Fibroblast of lung (primary cell): ENCODE measurements at places on chromosomes 6 and 20. TPM values are rescaled to one million over a fixed set of nuclear protein-coding genes. Genes with fewer than 3 reads are reported as not detected.

TBC1D32 gene
- polyA plus RNA-seq, result 4.9 and 6.3 TPM in 2 replicates

MUCL3 gene
- 0.01 TPM in 1 of 2 replicates, not detected in the other for polyA plus RNA-seq

RAET1L gene
- polyA plus RNA-seq, result not detected in 2 replicates

- H3K27me3 ChIP-seq, result peaks cover 71% of the 10 kb centered on the region
- peak; percentile 19 for DNase-seq
- H3K36me3 ChIP-seq, result no peaks in the 10 kb centered on the region
- H3K27ac ChIP-seq, result no peak overlapping the region
- no peaks in the 10 kb centered on the region for H3K4me1 ChIP-seq
Observed at GRCh38 chr6:99613409-99613704, 6.7 kb downstream of the PRDM13 start.

- H3K36me3 ChIP-seq, result no peaks in the 10 kb centered on the region
- H3K27ac ChIP-seq, result peak overlapping the region; percentile 85
- DNase-seq, result peak; percentile 22
- no peaks in the 10 kb centered on the region for H3K27me3 ChIP-seq
- peaks cover 4% of the 10 kb centered on the region for H3K4me1 ChIP-seq
Observed at GRCh38 chr6:70413992-70414494, 735 bp downstream of the FAM135A start.

- no peaks in the 10 kb centered on the region for H3K36me3 ChIP-seq
- DNase-seq, result peak; percentile 17
- no peak overlapping the region for H3K4me3 ChIP-seq
- H3K4me1 ChIP-seq, result no peaks in the 10 kb centered on the region
- no peak overlapping the region for H3K27ac ChIP-seq
Observed at GRCh38 chr6:150668900-150669302, 69.2 kb downstream of the PLEKHG1 start.

DNA sequence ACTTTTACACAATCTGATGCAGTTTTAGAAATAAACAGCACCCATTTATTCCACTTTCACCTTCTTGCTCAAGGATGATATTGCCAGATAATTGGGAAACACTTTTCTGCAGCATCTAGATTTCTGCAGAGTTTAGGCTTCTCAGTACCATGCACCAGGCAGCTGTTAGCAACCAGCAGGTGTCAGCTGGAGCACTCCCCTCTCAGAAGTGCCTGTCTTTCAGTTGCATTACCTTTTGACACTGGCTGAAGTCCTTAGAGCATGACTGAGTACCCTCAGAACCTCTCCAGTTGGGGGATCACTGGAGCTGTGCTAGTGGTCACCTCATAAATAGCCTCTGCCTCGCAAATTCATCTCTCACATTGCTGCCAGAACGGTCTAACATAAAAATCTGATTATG is 91.2 kb downstream of the DNAH8 start:
- H3K4me3 ChIP-seq, result no peak overlapping the region
- H3K36me3 ChIP-seq, result no peaks in the 10 kb centered on the region
- no peaks in the 10 kb centered on the region for H3K4me1 ChIP-seq
- DNase-seq, result no peak
- H3K27me3 ChIP-seq, result no peaks in the 10 kb centered on the region

GRCh38 chr6:113011801-113012200 is 664.7 kb downstream of the RFPL4B start:
- peaks cover 3% of the 10 kb centered on the region for H3K4me1 ChIP-seq
- H3K4me3 ChIP-seq, result no peak overlapping the region
- no peaks in the 10 kb centered on the region for H3K27me3 ChIP-seq
- peak; percentile 44 for DNase-seq
- no peaks in the 10 kb centered on the region for H3K36me3 ChIP-seq
- no peak overlapping the region for H3K27ac ChIP-seq

GRCh38 chr20:63561624-63562396 is 7.9 kb downstream of the FNDC11 start:
- DNase-seq, result no peak
- no peak overlapping the region for H3K4me3 ChIP-seq
- H3K27ac ChIP-seq, result no peak overlapping the region
- H3K27me3 ChIP-seq, result no peaks in the 10 kb centered on the region
- H3K4me1 ChIP-seq, result no peaks in the 10 kb centered on the region

DNA sequence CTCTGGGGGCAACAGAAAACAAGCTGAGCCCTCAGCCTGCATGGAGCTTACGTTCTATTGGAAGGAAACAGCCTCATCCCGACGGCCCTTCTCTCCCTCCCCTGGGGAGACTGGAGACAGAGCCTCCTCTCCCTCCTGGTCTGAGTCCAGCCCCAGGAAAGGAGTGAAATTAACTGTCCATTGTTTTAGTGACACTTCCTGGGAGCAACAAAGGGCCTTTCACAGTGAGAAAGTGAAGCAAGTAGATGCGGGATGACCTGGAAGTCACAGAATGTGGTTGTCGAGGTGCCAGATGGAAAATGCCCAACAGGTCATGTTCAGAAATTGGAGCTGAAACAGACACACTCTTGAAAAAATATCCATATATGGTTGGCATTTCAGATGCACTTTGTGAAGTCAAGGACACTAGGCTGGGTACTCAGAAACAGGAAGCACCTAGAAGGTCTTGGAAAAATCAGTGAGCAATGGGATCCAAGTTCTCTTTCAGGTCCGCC is 77.8 kb downstream of the TFAP2C start:
- H3K4me3 ChIP-seq, result no peak overlapping the region
- H3K36me3 ChIP-seq, result no peaks in the 10 kb centered on the region
- peak; percentile 26 for DNase-seq
- H3K4me1 ChIP-seq, result no peaks in the 10 kb centered on the region

DNA sequence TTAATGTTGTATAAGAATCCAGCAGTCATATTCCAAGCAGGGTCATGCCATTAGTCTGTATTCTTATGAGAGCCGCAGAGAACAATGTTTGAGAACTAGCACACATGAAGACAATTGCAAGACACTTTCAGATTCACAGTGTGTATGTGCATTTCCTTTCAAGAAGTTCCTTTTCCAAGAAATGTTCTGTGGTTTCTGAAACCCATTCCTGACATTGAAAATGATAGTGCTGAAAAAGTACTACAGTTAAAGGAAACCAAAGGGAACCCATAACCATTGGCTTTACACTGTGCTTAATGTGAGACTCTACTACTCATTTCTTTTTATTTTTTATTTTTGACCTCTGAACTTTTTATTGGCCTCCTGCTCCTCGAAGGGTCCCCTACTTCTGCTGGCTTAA is 4.2 kb upstream of the CALHM6 start:
- no peak overlapping the region for H3K27ac ChIP-seq
- H3K36me3 ChIP-seq, result no peaks in the 10 kb centered on the region
- H3K4me1 ChIP-seq, result no peaks in the 10 kb centered on the region
- peaks cover 5% of the 10 kb centered on the region for H3K27me3 ChIP-seq
- H3K4me3 ChIP-seq, result no peak overlapping the region
